KBM-7 (cell line): ENCODE measurements at places on chromosomes 11 and 22.

DNA sequence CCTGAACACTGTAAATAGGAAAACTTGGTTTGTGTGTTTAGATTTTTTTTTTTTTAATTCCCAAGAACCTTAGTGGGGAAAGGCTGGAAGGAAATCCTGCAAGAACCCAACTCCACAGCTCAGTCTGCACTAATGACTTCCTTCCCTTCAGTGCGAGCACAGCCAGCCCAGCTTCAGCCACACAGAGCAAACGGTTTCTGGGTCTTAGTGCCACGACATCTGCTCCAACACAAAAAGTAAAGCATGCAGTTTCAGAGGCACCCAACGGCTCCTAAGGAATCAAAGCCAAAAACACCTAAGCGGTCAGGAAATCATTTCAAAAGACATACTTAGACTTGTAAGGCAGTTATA, 236.1 kb downstream of the TTC28 start:
- DNase-seq: peak; percentile 77

GRCh38 chr22:36731916-36732315, 28.4 kb upstream of the CACNG2 start:
- DNase-seq: no peak

GRCh38 chr22:32475468-32476010, 928 bp downstream of the FBXO7 start:
- no peak for DNase-seq

GRCh38 chr11:3955299-3955665, 99.8 kb downstream of the STIM1 start:
- no peak for DNase-seq

DNA sequence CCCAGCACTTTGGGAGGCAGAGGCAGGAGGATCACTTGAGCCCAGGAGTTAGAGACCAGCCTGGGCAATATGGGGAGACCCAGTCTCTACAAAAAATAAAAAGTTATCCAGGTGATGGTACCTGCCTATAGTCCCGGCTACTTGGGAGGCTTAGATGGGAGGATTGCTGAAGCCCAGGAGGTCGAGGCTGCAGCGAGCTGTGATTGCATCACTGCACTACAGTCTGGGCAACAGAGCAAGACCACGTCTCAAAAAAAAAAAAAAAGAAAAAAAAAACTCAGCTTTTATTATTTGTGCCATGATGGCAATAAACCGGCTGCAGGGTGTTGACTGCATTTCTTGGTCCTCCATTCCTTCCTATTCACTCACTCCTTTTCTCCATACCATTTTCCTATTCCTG, 33.6 kb upstream of the TFIP11 start:
- DNase-seq: no peak

DNA sequence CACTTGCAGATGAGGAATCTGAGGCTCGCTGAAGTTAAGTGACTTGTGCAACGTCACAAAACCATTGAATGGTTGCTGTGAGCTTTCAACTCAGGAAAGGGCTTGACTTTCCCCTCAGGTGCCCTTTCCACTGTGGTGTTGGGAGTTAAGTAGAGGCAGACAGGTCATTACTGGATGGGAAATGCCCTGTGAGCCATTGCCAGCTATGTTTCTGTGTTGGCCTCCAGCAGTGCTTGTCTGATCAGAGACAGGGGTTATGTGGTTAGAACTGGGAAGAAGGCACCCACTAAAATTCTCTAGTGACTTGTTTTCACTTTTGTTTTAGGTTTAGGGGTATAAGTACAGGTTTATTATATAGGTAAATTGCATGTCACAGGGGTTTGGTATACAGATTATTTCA, 96.6 kb downstream of the FDX1 start:
- no peak for DNase-seq

GRCh38 chr11:34926101-34926830, 9.8 kb downstream of the PDHX start:
- DNase-seq: peak; percentile 65

- no peak for DNase-seq
Measured at GRCh38 chr11:115941044-115941443, 436.8 kb upstream of the CADM1 start.

DNA sequence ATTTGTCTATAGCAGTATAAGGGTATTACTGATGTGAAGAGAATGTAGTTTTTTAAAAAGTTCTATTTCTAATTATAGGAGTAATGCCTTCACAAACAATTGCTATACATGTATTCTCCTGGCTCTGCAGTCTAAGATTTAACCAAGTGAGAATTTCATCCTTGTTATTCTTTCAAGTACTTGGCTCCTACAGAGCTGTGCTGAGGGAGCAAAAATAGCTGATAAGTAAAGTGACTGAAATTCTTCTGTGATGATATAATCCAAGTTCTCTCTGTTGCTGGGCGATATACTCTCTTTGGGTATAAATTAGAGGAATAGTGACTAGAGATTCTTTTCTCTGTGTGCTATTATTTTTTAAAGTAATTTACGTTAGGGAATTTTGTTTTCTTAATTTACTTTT, 68.0 kb downstream of the PGR start:
- no peak for DNase-seq

- DNase-seq: peak; percentile 68
Measured at GRCh38 chr11:36149538-36150242, 139.5 kb downstream of the COMMD9 start.

GRCh38 chr11:99537681-99538080, 516.9 kb downstream of the CNTN5 start:
- DNase-seq: no peak

DNA sequence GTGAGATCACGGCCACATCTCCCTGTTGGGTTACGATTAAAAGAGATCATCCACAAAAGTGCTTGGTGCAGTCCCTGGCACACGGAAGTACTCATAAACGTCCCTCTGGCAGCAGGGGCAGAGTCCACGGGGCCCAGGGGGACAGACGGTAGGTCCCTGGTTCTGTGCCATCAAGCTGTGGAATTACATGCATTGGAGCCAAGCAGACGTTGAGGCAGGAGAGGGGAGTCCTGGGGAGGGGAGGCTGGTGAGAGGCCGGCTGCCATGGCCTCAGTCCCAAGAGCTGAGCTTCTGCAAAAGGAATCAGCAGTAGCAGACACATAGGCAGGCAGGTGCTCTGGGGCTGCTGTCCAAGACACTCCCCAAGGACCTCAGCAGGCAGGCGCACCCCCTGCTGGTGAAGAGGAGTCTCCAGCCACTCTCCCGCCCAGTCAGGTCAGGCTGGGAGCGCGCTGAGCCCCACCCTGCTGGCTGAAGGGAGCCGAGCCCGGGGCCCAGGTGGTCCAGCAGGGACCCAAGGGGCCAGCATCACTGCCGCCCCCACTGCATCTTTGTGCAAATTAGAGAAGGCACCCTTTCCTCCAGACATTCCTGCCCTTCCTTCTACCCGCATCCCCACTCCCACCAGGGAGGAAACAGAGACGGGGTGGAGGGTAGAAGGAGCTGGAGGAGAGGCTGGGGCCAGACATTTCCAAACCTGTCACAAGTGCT, 7.6 kb upstream of the KCTD17 start:
- peak; percentile 68 for DNase-seq

DNA sequence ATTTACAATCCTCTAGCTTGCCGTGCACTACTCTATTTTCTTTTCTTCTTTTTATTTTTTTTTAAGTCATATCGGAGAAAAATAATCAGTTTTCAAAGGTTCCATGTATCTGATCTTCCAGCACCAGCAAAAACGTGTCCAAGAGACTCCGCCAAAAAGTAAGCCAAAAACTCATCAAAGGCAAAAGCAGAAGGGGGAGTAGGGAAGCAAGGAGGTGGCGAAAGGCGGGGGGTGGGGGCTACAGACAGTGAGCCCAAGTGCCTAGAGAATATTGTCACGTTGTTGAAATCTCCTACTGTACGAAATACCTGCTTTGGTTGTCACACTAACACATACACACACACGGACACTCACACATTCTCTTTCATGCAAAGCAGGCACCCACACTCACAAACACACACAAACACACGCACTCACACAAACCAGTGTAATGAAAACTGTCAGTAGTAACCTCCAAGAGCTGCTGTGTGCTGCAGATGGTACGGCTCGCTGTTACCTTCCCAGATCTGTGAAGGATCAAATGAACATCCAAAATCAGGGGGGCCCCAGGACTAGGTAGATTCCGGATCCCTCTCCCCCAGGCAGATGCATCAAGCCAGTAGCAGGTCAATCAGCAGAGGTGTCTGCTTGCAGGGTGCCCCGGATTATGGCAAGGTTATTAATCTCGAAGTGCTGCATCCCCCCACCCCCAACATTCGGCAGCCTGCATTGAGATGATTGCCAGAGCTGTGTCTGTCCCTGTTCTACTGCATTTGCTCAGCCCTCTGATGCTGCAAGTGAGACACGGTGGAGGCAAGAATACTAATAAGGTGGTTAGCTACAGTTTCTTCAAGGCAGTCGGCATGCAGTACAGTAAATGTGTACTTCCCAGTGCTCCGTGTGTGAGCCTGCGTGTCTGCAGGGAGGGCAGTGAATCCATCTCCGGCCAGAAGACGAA, at the start of gene LRRC4C:
LRRC4C (minus strand) TSS at position 188 of the 937 bp plus-strand sequence.
- DNase-seq: no peak

GRCh38 chr22:50252082-50253045, 1.3 kb upstream of the HDAC10 start:
- DNase-seq: peak; percentile 75

- peak; percentile 28 for DNase-seq
Measured at GRCh38 chr11:64762277-64762673, 2.5 kb upstream of the PYGM start.

- no peak for DNase-seq
Measured at GRCh38 chr11:119491753-119492510, 69.0 kb upstream of the THY1 start.

DNA sequence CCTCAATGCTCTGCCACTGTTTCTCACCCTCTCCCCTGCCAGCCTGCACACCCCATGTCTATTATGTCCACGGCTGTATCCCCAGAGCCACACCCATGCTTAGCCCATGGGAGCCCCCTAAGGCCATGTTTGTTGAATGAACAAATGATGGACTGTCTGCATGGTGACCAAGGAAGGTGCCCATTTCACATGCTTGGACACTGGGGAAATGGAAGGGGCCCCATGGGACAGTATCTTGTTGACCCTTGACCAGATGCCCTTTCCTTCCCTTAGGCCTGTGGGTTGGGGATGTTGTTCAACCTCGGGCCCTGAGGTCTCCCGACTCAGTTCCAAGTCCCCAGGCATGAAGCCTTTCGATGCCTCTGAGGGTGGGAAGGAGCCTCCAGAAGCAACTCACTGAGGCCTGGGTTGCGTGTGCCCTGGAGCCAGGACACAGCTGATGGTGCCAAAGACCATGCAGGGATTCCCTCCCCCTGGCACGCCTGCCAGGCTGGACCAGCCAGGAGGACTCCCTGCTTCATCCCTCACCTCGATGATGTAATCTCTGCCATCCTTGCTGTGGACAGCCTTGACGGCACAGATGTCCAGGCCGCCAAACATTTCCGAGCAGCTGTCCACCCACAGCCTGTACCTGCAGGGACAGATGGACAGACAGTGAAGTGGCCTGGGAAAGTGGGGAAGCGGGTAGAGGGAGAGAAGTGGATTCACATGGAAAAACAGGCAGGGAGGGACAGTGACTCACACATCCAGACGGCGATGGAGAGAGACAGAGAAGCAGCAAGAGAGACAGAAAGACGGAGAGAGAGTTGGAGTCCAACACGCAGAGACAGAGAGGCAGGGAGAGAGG, 58.9 kb downstream of the FBXO7 start:
- no peak for DNase-seq

DNA sequence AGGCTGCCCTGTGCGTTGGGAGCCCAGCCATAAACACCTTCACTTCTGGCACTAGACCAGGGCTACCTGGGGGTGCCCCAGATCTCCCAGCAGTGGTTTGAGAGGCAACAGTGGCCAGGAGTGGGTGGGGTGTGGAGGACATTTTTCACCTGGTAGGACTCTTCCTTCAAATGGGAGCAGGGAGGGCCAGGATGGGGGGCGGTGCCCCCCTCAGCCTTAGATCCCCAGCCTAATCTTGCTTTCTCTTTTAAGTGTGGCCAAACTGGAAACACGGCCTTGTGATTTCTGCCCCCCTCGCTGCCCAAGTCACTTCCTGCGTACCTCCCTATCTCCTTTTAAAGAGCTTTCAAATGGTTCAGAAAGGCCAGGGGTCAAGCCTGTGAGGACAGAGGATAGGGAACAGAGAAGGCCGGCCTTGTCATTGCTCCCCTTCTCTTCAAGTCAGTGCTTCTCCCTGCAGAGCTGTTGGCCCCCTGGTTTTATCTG, 800 bp downstream of the KCNJ5 start:
- no peak for DNase-seq

- DNase-seq: no peak
Measured at GRCh38 chr11:91850533-91851275, 373.9 kb upstream of the FAT3 start.

- no peak for DNase-seq
Measured at GRCh38 chr11:94880216-94880615, 93.1 kb downstream of the CWC15 start.

DNA sequence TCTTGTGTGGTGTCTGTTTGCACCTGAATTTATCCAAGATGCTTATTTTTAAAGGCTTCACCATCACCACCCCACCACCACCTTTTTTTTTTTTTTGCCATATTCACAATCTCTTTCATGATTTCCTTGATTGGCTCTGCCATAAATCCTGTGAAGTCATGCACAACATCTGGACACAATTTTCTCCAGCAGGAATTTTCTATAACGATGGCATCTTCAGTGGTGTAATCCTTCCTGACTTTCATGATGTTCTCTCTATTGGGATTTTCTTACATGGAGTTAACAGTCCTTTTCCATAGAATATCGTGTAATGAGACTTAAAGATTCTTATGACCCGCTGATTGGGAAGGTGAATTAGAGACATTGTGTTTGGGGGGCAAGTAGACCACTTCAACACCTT, 17.8 kb downstream of the ZFP91 start:
- no peak for DNase-seq

DNA sequence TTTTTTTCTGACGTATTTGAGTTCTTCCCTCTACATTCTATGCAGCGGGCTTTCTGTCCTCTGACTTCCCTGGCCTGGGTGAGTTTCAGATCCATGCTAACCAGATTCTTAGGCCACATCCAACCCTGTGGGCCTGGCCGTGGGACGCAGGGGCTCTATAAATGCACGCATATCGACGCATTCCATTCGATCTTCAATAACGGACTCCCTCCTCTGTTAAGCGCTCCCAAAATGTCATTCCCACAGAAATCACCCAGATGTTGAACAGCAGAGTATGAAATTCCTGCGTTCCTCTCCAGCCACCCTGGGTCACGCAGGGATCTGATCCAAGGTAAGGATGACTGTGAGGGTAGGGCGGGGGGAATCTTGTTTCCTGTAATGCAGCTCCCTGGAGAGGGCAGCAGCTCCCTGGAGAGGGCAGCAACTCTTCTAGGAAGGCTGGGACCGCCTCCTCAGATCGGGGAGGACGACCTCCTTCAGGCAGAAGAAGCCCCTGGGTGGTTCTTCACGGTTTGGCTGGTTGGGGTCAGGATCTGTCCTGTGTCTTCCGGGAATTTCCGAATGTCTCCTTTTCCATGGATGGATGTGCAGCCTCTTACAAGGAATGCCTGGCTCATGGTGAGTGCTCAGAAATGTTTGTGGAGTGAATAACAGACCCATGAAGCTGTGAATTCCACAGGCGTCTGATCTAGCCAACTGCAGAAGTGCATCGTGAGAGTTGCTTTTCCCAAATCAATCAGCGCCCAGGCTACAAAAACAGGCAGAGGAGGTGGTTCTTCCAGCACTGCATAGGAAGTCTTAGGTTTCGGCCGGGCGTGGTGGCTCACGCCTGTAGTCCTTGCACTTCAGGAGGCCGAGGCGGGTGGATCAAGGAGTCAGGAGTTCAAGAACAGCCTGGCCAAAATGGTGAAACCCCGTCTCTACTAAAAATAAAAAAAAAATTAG, 12.2 kb downstream of the MRGPRD start:
- DNase-seq: no peak
